Activated CD8-positive, alpha-beta memory T cell treated with anti-CD3 and anti-CD28 coated beads for 48 hours (primary cell): ENCODE measurements at places on chromosomes 1 and 21.
A peak's percentile ranks its signal among the peaks of the same experiment; 100 is the strongest.

DNA sequence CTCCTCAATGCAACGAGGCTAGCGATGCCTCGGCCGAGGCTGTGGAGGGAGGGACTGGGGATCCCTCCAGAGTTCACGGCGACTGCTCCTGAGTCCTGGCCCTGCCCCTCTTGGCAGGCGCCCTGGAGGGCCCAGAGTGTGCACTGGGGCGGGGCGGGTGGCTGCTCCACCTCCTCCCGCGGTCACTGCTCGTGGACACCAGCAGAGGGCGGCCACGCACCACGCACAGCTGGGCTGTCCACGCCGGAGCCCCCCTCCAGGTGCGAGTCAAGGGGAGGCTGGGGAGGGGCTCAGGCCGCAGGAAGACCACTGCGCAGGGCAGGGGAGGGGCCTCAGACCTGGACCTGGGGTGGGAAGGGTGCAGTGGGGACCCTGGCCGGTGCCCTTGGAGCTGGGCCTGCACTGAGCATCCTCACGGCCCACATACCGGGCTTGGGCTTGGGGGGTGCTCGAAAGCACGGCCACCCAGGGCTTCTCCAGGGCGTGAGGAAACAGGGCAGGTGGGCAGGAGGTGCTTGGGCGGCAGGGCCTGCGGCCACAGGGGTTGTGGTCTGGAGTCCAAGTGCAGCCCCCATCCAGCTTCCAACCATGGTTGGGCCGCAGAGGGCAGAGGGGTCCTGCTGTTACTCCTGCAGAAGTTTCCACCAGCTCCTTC is 20.6 kb upstream of the TTC34 start:
- peak; percentile 7 for DNase-seq

DNA sequence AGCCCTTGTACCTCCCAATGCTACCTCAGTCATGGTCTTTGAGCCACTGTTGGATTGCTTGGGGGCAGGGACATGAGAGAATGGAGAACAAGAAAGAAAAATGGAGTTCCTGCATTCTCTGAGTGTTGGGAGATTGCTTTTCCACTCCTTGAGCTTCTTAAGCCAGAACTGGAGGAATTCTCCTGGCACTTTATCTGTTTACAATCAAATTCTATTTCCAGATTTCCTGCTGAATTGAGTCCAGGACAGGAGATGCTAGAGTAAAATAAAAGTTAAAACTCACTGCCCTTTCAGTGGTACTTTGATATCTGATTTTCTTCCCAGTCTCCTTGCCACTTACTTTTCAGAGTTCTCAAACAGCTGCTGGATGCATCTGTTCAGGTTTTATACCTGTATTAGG is 24.4 kb upstream of the DEPDC1 start:
- no peak for DNase-seq

DNA sequence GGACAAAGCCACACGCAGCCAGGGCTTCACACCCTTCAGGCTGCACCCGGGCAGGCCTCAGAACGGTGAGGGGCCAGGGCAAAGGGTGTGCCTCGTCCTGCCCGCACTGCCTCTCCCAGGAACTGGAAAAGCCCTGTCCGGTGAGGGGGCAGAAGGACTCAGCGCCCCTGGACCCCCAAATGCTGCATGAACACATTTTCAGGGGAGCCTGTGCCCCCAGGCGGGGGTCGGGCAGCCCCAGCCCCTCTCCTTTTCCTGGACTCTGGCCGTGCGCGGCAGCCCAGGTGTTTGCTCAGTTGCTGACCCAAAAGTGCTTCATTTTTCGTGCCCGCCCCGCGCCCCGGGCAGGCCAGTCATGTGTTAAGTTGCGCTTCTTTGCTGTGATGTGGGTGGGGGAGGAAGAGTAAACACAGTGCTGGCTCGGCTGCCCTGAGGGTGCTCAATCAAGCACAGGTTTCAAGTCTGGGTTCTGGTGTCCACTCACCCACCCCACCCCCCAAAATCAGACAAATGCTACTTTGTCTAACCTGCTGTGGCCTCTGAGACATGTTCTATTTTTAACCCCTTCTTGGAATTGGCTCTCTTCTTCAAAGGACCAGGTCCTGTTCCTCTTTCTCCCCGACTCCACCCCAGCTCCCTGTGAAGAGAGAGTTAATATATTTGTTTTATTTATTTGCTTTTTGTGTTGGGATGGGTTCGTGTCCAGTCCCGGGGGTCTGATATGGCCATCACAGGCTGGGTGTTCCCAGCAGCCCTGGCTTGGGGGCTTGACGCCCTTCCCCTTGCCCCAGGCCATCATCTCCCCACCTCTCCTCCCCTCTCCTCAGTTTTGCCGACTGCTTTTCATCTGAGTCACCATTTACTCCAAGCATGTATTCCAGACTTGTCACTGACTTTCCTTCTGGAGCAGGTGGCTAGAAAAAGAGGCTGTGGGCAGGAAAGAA is 8.1 kb downstream of the PSRC1 start:
- DNase-seq: no peak

GRCh38 chr1:90708236-90708786 is 8.8 kb downstream of the BARHL2 start:
- DNase-seq: no peak

DNA sequence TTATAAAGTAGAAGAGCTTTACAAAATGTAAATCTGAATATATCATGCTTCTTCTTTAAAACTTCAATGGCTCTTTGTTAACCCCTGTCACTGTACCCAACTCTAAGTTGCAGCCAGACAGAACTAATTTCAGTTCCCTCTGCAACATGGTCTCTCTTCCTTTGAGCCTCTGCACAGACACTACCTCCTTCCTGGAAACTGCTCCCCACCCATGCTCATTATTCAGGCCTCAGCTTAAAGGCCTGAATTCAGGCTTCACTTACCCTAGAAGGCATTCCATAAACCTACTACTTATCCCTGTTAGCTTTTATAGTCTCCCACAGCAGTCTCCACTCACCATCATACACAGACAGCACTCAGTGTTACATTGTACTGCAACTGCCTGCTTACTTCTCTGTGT is 2.6 kb upstream of the EEIG2 start:
- no peak for DNase-seq

DNA sequence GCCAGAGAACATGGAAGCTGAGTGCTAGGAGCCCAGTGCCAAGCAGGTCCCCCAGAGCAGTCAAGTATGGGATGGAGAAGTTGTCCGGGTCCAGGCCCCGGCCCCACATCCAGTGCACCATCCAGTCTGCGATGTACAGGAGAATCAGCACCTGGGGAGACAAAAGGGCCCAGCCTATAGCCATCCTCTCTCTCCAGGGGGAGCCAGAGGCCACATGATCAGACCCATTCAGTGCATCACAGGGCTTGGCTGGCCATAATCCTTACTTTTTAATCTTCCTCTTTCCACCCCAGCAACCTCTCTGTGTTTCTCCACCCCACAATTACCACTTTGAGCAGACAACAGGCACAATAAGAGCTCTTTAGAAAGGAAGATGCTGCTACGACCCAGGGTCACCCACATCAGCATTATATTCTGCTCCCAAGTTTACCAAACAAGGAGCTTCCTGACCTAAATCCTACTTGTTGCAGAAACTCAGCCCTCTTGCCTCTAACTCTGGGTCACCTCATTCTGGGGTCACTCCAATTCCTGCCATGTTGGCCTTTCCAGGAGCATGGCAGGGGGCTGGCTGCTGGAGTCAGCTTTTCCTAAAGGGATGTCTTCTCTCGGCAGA is 16.4 kb upstream of the RAB29 start:
- DNase-seq: no peak

GRCh38 chr1:84585803-84586202 is 11.6 kb upstream of the CTBS start:
- DNase-seq: no peak

- DNase-seq: no peak
These were observed 137.4 kb downstream of the DYRK1A start for GRCh38 chr21:37503848-37504467.

DNA sequence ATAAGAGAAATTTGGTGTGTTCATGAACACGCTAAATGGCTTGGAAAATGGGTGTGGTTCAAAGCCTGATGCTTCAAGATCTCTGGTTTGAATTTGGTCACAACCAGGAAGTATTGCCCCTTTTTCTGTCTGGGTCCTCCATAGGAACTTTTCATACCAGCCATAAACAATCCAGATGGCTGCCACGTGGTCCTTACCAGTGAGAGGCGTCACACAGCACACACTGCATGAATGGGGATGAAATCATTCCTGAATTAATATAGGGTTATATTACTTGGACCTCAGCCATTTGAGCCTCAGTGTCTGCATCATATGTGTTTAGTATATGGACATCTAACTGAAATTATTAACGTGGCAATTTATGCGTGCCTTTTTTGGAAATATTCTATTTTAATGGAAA is 64.0 kb downstream of the PRRX1 start:
- no peak for DNase-seq

GRCh38 chr1:227234998-227235405 is 83.3 kb downstream of the CDC42BPA start:
- DNase-seq: no peak

DNA sequence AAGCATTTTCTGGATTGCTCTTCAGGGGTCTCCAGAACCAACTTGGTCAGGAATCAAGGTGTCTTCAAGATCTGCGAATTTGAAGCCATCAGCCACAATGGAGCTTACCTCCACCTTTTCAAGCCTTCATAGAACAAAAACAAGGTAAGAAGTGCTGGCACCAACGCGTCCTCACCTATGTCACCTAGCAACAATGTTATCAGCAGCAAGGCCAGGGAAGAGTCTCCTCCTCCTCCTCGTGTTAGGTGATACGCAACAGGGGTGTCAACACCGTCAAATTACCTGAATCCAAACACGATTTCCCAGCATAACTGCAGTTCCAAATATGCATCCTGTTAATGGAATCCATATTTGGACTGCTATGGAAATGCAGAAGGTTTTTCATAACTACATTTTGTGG is 4.1 kb upstream of the TIAM1 start:
- no peak for DNase-seq

DNA sequence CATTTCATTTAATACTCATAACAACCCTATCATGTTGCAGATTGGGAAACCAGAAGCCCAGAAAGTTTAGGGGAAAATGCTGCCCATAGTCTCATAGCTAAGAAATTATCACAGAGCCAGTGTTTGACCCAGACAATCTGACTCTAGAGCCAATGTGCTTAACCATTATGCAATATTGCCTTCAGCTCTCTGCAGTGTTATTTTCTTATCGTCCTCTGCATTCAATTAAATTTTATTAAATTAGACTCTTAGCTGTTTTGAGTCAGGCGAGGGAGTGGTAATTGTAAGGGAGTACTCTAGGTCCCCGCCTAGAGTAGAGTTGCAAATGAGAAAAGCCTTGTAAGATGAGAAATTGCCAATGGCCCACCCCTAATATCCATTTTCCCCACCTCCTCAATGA is 191.1 kb downstream of the TTLL7 start:
- no peak for DNase-seq

- no peak for DNase-seq
These were observed 5.0 kb downstream of the NGF start for GRCh38 chr1:115332813-115333608.
